ENCODE measurements at places on chromosomes 2 and 18.
A peak's percentile ranks its signal among the peaks of the same experiment; 100 is the strongest.

DNA sequence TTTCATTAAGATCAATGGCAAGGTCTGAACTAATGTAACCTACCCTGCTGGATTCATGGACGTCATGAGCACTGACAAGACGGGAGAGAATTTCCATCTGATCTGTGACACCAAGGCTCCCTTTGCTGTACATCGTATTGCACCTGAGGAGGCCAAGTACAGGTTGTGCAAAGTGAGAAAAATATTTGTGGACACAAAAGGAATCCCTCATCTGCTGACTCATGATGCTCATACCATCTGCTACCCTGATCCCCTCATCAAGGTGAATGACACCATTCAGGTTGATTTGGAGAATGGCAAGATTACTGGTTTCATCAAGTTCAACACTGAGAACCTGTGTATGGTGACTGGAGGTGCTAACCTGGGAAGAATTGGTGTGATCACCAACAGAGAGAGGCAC lies 82.3 kb upstream of the NDUFV2 start:
- no peak for DNase-seq

GRCh38 chr18:21484851-21485636 lies 115.5 kb downstream of the ESCO1 start:
- DNase-seq, result no peak

DNA sequence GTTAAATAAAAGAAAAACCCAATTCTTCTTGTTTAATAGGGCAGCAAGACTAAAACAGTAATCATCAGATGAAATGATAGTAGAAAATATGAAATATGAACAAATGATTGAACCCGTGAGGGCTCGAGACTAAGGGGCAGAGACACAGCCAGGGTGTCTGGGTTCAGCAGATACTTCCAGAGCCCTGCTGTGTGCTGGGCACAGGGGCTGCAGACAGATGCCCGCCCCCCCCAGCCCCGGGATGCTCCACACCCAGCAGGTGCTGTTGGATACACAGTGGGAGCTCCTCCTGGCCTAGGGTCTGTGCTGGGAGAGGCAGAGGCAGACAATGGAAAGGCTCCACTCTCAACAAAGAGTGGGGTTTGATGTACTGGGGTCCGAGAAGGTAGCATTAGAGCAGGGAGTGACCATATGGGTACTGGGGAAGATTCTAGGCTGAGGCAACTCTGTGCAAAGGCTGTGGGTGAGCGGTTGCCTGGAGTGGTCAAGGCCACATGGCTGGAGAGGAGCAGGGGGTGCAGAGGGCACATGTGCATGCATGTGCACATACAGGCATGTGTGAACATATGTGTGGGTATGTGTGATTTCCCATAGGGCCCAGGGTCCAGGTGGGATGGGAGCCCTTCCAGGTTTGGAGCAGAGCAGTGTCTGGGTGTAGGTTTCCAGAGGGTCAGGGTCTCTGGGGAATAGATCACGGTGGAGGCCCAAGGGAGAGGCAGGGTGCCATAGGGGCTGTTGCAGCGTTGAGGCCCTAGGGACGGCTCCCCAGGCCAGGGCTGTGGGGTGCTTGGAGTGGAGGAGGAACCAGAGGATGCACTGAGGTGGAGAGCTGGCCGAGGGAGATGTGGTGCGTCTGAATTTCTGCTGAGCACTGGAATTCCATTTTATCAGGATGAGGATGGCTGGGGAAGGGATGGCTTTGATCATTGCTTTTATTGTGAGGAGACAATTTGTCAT lies 36.7 kb downstream of the LDLRAD4 start:
- no peak for DNase-seq

- DNase-seq, result no peak
These were observed 17.2 kb upstream of the HK2 start for GRCh38 chr2:74816540-74817303.

- no peak for DNase-seq
These were observed 27.5 kb downstream of the RNF103 start for GRCh38 chr2:86596118-86596517.

DNA sequence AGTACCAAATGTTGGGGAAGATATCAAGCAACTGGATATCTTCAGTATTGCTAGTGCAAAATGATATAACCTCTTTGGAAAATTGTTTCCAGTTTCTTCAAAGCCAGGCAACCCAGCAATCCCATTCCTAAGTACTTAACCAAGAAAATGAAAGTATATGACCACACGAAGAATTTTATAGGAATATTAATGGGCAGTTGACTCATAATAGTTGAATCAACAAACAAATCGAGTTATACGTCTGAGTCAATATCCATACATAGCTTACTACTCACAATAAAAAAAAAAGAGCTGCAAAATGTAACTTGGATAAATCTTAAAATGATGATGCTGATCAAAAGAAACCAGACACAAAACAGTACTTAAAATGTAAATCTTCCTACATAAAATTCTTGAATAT lies 810.4 kb downstream of the METTL4 start:
- DNase-seq, result no peak

GRCh38 chr2:39429746-39430145 lies 7.3 kb downstream of the MAP4K3 start:
- DNase-seq, result no peak

- DNase-seq, result no peak
These were observed 576.8 kb downstream of the METTL4 start for GRCh38 chr18:1994471-1994870.

- peak; percentile 62 for DNase-seq
These were observed 2.9 kb upstream of the BCL2L11 start for GRCh38 chr2:111117598-111118480.

DNA sequence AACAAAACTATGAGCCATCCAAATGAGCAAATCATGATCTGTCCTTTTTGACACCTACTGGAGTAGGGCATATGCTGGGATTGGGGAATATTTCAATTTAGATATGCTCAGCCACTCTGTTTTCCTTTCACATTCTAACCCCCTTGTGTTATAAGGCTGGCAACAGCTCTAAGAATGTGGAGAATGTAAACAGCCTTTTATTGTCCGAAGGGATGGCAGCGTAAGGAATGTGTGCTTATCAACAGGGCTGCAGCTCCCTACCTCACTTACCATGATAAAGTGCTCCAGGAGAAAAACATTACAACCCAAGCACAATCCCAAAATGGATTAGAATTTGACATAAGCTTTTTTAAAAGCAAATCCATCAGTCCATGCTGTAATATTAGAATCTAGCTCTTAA lies 2.2 kb downstream of the NXPH2 start:
- DNase-seq, result peak; percentile 31

Measured in astrocyte of the cerebellum (primary cell).